ENCODE measurements at places on chromosomes 11 and 22.
A peak's percentile ranks its signal among the peaks of the same experiment; 100 is the strongest.

GRCh38 chr11:46747150-46747549 is 28.1 kb downstream of the F2 start:
- DNase-seq = no peak

- DNase-seq = no peak
These were observed 100.3 kb upstream of the SLC22A12 start for GRCh38 chr11:64490562-64491216.

DNA sequence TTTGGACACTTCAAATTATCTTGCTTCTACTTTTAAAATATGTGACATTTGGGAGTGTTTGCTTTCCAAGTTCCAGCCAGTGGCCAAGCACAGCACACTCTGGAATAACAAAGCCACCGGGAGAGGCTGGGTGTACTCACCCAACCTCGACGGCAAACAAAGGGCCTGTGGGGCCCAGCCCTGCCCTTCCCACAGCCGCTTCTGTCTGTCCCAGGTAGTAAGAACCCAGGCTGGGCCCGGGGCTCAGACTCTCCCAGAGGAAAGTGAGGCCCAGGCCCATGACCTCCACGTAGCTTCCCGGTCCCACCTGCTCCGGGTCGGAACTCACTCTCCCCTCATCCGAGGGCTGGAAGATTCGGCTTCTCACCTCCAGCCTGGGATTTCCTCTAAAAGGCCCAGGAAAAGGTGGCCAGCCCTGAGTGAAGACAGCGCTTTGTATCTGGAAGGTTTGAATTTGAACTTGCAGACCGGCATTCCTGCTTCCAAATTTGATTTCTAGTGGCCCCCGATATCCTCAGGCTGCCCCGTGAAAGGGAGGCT is 93.5 kb downstream of the CELSR1 start:
- no peak for DNase-seq

GRCh38 chr11:33227578-33228261 is 29.5 kb upstream of the HIPK3 start:
- DNase-seq = no peak

- no peak for DNase-seq
These were observed 155.2 kb downstream of the MAML2 start for GRCh38 chr11:96187822-96188221.

DNA sequence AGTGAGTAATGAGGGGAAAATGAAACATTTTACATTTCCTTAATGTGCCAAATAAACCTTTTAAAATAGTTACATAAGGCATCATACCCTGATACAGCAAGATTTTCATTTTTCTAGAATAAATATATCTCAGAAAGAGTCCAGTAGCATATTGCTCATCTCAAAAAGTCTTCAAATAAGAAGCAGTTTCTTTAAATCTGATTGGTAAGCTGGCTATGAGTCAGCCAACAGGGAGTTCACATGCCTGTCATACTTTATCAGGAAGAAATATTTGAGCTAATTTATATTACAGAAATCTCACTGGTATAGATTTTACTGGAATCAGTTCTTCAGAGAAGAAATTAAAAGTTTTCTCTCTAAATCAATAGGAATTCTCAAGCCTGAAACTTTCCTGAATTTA is 258.1 kb downstream of the C11orf87 start:
- no peak for DNase-seq

GRCh38 chr22:32232191-32232830 is 22.8 kb downstream of the SLC5A4 start:
- DNase-seq = no peak

DNA sequence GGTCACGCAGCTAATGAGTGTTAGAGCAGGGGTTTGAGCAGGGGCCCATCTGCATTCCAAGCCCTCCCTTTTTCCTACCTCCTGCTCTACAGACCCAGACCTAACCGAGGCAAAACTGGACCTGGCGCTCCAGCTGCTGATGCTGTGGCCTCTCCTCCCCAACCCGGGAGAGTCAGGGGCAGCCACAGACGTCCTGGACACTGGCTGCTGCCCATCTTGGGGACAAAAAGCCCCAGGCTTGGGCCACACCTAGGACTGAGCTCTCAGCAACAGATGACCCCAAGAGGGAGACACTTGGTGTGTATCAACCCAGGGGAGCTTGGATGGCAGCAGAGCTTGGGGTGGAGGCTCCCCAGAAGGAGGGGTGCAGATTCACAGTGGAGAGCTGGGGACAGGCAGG is 172.6 kb downstream of the ST3GAL4 start:
- no peak for DNase-seq

DNA sequence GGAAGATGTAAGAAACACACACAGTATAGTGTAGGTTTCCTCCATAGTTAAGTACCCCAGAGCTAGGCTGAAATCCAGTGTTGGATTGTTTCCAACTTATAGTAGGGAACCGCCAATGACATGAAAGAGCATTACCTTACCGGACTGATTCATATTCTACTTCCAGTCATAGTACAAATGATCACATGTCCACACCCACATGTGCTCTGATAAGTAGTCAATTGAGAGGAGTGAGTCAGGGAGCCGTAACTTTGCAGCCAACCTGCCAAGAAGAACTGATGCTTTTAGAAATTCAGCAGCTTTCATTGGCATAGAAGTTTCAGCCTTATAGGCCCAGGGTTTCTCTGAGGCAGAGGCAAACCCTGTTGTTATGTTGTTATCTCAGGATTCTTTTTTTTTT is 240.6 kb downstream of the ETS1 start:
- DNase-seq = no peak

GRCh38 chr11:5285703-5286340 is 15.9 kb downstream of the OR51B4 start:
- DNase-seq = no peak

DNA sequence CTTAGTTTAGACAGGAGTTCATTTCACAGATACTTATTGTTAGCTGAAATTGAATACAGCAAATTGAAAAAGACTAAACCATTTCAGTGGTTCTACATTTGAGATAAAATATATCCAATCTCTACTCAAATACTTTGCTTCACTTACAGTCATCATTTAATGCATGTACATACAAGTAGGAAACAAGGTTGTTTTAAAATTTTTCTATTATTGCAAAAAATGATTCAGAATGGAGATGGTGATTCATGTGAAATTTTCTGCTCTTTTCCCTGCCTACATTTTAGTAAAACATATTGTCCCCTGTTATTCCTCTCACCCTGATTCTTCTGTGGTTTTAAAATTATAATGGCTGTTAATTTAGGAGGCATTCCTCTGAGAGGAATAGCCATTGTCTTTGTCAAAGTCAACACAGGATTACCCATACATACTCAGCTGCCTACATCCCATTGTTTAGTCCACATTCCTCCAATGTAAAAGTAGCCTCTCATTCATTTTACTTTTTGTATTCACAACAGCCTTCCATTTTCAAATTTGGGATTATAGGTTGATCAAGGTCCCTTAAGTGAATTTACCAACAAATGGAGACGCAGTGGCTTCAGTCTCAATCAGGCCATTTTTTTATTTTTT is 60.1 kb downstream of the TRPC6 start:
- no peak for DNase-seq

GRCh38 chr22:31075961-31076360 is 5.2 kb upstream of the SMTN start:
- DNase-seq = no peak

GRCh38 chr22:50423956-50424355 is 50.9 kb downstream of the SBF1 start:
- no peak for DNase-seq

- no peak for DNase-seq
These were observed 33.8 kb downstream of the ADAMTS8 start for GRCh38 chr11:130394615-130395014.

DNA sequence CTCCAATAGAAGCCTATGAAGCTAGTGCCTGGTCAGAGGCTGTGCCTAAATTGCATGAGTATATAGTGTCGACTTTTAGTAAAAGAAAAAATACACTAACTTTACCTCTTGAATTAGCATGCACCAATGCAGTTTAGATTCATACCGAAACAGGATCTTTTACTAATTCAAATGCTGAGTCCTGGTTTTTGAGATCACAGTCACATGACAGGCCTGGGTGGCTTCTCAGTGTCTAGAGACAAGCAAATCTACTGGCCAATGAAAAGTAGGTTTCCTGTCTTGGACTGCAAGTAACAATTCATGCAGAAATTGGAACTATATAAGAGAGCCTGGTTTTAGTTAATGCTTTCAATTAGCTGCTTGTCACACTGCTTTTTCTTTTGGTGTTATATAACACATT is 7.2 kb downstream of the ARHGEF12 start:
- no peak for DNase-seq

DNA sequence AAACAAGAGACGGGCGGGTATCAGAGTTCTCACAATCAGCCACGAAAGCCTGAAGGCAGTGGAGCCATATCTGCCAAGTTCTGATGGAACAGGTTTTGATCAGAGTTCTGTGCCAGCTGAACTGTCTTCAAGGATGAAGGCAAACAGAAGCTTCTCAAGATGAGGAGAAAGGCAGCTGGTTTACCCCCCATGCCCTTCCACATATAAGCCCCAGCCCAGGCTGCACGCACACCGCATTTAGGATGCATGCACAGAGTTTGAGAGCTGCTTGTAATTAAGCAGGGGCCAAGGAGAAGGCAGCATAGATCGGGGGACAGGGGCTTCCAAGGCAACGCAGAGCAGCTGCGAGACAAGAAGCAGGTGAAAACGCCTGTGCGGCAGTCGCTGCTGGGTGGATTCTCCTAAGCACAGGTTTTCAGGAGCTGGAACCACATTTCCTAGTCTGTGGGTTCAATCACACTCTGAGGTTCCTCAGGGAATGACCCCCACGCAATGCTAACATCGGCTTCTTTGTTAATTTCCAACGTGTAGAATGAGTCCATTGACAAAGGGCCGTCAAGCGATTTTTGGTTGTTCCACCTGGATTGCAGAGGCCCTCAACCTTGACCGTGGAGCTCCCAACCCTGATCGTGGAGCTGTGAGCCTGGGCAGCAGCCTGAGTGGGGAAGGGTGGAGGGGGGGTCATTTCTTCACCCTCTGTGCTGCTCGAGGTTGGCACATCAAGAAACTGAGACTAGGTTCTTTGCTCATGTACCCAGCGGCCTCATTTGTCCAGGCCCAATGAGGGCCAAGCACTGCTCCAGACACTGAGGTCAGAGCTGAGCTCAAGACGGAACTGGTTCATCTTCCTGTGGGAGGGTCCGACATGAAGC is 81.7 kb upstream of the SHISAL1 start:
- no peak for DNase-seq

DNA sequence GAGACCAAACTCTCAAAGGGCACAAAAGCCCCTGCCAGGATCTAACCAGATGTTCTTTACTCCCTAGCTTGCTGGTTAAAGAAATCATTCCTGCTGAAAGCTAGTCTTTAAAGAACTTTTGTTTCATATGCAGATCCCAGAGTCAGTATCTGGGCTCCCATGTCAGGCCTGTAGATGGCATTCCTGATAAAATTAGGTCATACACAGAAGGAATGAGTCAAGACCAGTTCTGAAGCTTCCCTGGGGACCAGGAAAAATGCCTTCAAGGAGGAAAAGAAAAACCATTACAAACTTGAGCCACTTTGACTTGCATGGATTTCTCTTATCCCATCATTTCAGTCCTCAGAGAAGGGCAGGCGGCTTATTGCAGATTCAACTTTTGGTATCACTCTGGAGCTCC is 5.9 kb downstream of the DBX1 start:
- no peak for DNase-seq

- DNase-seq = no peak
These were observed 32.4 kb downstream of the MCAM start for GRCh38 chr11:119284344-119285157.

DNA sequence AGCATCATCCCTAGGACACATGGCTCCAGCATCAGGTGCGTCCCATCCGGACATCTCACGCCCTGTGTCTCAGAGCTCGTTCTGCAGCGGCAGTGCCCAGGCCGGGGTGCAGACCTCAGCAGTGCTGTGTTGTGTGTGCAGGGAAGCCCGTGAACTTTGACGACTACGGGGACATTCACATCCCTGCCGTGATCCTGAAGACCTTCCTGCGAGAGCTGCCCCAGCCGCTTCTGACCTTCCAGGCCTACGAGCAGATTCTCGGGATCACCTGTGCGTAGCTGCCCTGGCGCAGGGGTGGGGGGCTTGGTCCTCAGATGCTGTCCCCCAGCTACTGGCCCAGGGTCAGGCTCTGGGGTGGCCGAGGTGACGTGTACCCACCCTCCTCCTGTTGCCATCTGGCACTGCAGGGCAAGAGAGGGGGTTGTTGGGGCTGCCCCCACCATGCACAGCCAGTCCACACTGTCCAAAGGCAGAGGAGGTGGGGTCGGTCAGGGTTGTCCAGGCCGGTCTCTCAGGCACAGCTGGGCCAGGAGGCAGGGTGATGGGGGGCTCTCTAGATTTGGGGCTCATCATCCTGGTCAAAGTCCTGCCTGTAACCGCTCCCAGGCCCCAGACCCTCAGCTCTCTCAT is 96.5 kb downstream of the ARHGAP8 start:
- DNase-seq = no peak

DNA sequence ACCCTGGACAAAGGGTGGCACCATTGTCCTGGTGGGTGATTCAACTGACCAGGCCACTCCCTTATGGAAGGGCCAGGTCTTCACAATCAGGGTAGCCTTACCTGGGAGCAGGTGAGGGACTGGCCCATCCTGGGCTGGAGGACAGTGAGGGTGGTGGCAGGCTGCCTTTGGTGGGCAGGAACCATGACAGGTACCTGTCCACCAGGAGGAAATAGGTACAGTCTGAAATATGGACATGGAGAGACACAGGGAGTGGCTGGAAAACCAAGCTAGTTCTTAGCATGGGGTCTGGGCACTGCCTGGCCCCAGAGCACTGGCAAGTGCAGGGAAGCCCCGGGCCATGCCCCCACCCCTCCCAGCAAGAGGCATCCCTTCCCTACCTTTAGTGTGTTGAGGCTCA is 113.8 kb downstream of the MED15 start:
- no peak for DNase-seq

DNA sequence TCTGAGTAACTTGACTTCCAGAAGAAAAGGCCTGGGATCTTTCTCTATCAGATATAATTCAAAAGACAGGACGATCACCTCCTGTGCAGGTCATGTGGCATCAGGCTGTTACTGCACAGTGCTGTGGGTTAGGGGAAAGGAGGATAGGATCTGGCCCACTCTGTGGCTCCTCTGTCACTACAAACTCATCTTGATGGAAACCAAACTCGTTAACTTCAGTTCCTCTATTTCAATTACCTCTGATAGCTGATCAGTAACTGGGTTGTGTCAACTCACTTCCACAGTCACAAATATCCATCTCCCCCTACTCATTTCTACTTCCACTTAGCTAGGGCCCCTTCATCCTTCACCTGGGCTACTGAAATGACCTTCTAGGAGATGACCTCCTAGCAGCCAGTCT is 95.2 kb downstream of the RCN1 start:
- DNase-seq = no peak

GRCh38 chr11:26971961-26972360 is 22.0 kb upstream of the FIBIN start:
- DNase-seq = no peak

GRCh38 chr11:27281740-27282590 is 81.0 kb downstream of the CCDC34 start:
- peak; percentile 92 for DNase-seq

All from pulmonary artery endothelial cell (primary cell).